ENCODE measurements at places on chromosomes 2 and 18.
A peak's percentile ranks its signal among the peaks of the same experiment; 100 is the strongest.

GRCh38 chr2:17232776-17233556, 285.3 kb downstream of the RAD51AP2 start:
- DNase-seq: no peak

DNA sequence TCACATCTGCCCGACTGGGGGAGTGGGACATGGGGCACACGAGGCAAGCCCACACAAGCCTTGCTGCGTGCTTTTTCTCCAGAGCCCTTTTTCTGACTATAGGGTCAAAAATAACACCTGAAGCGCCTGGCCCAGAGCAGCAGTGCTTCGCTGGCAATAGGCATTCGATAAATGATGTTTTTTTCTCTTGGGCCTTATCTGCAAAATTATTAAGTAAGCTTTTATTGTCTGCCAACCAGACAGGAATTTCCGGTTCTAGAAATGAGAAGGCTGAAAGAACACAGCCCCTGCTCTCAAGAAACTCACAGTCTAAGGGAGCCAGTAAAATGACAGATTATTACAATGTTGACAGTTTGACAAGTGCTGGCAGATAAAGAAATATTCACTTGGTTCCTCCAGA, 2.7 kb upstream of the TMBIM1 start:
- no peak for DNase-seq

DNA sequence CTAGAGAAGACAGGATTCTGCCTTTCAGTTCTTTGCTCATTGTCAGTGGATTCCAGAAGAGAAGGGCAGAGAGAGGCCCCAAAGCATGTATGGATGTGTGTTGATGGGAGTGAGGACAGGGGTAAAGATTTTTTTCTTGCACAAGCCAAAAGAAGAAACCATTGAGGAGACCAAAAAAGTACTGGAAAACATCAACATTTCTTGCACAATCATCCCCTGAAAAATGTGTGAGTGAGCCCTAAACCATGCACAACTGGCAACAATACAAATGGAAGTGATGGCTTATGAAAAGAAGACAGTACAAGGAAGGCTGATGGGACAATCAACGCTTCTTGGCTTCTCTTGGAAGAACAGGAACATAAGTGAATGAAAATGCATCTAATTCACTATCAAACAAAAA, 5.6 kb upstream of the SMAD7 start:
- no peak for DNase-seq

- DNase-seq: no peak
These were observed 409.6 kb downstream of the FBXO15 start for GRCh38 chr18:73737990-73738389.

DNA sequence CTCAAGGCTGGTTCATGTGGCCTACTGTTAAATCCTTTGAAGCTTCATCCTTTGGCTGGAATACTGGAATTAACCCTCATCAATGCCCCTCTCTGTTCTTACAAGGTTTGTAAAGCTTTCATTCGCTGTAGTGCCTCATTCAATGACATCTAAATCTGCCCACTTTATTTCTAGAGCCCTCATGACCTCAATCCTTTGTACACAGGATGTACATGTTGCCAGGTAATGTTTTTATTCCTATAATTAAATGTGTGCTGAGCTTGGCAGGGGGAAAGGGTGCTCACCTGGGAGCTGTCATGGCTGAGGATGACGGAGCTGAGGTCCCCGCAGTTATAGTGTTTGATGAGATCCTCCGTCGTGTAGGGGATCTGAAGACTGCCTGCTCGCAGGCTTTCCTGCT, 39.3 kb downstream of the TRABD2A start:
- no peak for DNase-seq

DNA sequence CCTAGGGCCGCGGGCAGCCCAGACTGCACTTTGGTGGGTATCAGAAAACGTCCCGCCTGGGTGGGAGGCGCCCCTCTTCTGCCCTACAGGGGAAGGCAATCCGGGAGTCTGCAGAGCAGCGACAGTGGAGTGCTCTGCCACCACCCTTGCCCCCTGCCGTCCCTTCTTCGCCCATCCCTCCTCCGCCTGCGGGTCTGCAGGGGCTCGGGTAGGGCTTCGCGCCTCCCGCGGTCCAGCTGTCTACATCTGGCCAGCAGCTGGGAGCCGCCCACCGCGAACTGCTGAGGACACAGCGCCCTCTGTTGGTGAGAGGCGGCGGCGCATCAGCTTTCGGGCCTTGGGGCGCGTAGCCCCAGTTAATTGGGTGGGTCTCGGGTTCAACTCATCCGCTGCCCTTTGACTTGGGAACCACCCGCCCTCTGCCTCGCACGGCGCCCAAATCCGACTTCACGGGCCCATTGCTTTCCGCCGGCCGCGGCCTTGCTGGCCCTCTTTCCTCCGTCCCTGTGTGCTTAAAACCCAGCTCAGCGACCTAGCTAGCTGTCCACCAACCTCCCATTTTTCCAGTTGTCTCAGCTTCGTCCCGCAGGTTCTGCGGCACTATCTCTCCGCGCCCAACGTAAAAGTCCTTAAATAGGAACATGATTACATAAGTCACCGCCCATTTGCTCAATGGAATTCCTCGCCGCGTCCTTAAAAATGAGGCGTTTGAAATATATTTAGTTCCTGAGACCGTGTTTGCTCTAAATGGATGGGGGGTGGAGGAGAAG, 17.6 kb downstream of the WNT10A start:
- DNase-seq: peak; percentile 76

DNA sequence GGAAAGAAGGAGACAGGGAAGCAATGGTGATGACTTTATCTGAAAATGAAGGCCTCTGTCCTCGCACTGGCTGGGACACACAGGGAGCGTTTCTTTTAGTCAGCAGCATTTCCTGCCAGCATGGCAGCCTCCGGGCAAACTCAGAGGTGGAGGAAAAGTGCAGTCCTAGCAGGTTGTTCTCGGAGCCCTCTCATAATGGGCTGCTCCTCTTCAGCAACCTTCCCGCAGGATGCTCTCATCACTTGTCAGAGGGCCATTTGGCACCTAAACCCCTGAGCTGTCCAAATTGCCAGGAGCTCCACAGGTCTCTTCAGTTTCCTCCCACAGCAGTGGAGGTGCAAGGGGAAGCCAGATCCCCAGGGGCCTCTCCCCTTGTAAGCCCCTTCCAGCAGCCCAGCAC, 6.2 kb downstream of the STK39 start:
- no peak for DNase-seq

- DNase-seq: no peak
These were observed 1.2 kb downstream of the MXD1 start for GRCh38 chr2:69916106-69916505.

DNA sequence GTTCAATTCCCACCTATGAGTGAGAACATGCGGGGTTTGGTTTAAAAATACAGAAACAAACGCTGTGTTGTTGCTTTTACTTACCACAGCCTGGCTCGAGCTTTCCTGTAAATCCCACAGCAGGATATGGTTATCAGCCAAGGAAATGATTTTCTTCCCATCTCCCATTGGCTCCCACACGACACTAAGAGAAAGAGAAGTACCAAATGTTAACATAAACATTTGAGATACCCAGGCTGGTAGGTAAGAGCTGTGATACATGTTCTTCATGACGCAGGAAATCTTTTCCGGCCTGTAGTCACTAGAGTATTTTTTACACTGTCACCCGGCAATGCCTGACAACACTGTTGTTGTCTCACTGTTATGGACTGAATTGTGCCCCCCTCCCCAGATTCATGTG, 163.6 kb downstream of the EIPR1 start:
- DNase-seq: no peak

- DNase-seq: no peak
These were observed 48.5 kb downstream of the HS6ST1 start for GRCh38 chr2:128269990-128270671.

- DNase-seq: no peak
These were observed 100.6 kb upstream of the FN1 start for GRCh38 chr2:215536510-215536909.

DNA sequence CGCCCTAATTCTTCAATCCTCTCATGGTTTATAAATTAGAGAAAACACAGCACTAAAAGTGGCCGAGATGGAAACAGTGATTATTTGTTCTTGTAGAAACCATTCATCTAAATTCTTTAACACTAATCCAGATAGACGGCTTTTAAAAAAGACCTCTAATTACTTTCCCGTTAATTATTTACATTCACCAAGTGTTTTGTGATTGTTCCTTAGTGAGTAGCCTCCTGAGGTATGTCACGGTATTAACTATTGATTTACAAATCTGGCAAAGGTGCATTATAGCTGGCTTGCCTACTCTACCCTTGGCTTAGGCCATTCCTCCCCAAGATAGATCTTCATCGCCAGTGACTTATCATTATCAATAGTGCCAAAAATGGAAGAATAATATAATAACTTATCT, 436.4 kb upstream of the ST6GAL2 start:
- no peak for DNase-seq
